ENCODE measurements at places on chromosomes 3 and 15. TPM values are rescaled to one million over a fixed set of nuclear protein-coding genes. Genes with fewer than 3 reads are reported as not detected.
A peak's percentile ranks its signal among the peaks of the same experiment; 100 is the strongest.

DNA sequence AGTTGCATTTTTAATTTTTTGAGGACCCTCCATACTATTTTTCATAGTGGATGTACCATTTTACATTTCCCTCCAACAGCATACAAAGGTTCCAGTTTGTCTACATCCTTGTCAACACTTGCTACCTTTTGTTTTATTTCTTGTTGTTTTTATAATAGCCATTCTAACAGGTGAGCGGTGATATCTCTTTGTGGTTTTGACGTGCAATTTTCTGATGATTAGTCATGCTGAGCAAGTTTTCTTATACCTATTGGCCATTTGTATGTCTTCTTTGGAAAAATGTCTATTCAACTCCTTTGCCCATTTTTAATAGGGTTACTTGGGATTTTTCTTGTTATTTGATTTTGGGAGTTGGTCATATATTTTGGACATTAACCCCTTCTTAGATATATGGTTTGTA lies 187.0 kb downstream of the CDIN1 start:
- H3K36me3 ChIP-seq, result no peaks in the 10 kb centered on the region
- DNase-seq, result peak; percentile 72
- no peaks in the 10 kb centered on the region for H3K27me3 ChIP-seq
- H3K4me3 ChIP-seq, result no peak overlapping the region
- peaks cover 26% of the 10 kb centered on the region for H3K4me1 ChIP-seq
- H3K27ac ChIP-seq, result no peak overlapping the region

DNA sequence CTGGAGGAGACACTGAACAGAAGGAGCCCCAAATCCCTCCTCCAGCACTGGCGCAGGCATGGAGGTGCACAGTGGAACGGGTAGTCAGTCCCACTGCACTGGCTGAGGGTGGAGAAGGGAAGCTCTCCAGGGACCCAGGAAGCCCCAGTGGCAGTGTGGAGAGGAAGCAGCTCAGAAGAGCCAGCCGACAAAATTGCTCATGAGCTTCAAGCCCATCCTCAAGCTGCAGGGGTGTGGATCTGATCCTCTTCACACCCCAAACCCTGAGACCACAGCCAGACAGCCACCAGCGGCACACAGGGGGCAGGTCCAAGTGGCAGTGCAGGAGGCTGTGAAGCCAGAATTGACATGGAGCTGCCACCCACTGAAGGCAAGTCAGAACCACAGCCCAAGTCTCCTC lies 32.1 kb downstream of the CYFIP1 start:
- peaks cover 6% of the 10 kb centered on the region for H3K36me3 ChIP-seq
- no peaks in the 10 kb centered on the region for H3K27me3 ChIP-seq
- H3K4me3 ChIP-seq, result no peak overlapping the region
- no peak for DNase-seq
- H3K4me1 ChIP-seq, result no peaks in the 10 kb centered on the region

DNA sequence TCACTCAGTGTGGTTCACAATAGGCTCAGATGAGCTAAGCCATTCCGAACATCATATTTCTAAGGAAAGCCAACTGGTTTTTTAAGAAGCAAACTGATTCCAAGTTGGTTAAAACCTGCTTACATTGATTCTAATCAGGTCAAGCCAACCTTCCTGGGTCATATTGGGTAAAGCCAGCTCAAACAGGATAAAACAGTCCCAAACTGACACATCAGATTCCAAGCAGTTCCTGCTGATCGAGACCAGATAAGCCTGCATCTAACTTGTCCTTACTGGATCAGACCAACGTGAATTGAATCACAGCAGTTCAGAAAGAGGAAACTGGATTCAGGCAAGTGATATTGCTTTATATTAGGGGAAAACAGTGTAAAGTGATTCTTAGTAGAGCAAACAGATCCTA lies 18.6 kb upstream of the THSD4 start:
- no peaks in the 10 kb centered on the region for H3K36me3 ChIP-seq
- no peaks in the 10 kb centered on the region for H3K27me3 ChIP-seq
- peak; percentile 78 for DNase-seq
- peaks cover 28% of the 10 kb centered on the region for H3K4me1 ChIP-seq

GRCh38 chr3:177673112-177673914 lies 476.0 kb upstream of the TBL1XR1 start:
- H3K4me1 ChIP-seq, result no peaks in the 10 kb centered on the region
- H3K27ac ChIP-seq, result no peak overlapping the region
- H3K4me3 ChIP-seq, result no peak overlapping the region
- H3K27me3 ChIP-seq, result no peaks in the 10 kb centered on the region

GRCh38 chr3:182829761-182830405 lies 36.6 kb downstream of the ATP11B start:
- no peak overlapping the region for H3K27ac ChIP-seq
- no peaks in the 10 kb centered on the region for H3K36me3 ChIP-seq
- peak; percentile 69 for DNase-seq
- H3K4me3 ChIP-seq, result no peak overlapping the region
- peaks cover 15% of the 10 kb centered on the region for H3K4me1 ChIP-seq

GRCh38 chr3:53523346-53523745 lies 28.9 kb downstream of the CACNA1D start:
- DNase-seq, result no peak
- H3K36me3 ChIP-seq, result no peaks in the 10 kb centered on the region
- H3K27ac ChIP-seq, result no peak overlapping the region
- peaks cover 51% of the 10 kb centered on the region for H3K27me3 ChIP-seq

Gene MDFIC2
- not detected for total RNA-seq

DNA sequence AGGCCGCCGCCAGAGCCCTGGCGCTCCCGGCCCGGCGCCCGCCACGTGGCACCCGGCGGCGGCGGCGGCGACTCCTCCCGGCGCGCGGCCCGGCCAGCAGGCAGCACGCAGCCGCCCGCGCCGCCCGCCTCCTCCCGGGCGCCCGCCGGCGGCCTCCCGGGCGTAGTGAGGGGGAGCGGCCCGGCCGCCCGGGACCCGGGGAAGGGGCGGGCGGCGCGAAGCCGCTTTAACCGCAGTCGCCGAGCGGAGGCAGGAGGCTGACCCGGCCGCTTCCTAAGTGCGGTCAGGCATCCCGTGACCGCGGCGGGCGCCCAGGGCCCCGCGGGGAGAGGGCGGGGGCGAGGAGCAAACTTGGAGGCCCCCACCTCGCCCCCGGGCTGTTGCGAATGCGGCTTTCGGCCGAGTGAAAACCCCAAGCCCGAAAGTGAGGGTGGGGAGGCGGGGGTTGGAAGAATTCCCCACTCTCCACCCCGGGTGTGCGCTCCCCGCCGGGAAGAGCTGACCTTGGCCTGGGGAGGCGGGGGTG lies 1.7 kb upstream of the HES1 start:
- peaks cover 18% of the 10 kb centered on the region for H3K36me3 ChIP-seq
- peaks cover 58% of the 10 kb centered on the region for H3K4me1 ChIP-seq
- H3K27ac ChIP-seq, result peak overlapping the region; percentile 51
